ENCODE measurements at places on chromosomes 7 and 10.
A peak's percentile ranks its signal among the peaks of the same experiment; 100 is the strongest.

DNA sequence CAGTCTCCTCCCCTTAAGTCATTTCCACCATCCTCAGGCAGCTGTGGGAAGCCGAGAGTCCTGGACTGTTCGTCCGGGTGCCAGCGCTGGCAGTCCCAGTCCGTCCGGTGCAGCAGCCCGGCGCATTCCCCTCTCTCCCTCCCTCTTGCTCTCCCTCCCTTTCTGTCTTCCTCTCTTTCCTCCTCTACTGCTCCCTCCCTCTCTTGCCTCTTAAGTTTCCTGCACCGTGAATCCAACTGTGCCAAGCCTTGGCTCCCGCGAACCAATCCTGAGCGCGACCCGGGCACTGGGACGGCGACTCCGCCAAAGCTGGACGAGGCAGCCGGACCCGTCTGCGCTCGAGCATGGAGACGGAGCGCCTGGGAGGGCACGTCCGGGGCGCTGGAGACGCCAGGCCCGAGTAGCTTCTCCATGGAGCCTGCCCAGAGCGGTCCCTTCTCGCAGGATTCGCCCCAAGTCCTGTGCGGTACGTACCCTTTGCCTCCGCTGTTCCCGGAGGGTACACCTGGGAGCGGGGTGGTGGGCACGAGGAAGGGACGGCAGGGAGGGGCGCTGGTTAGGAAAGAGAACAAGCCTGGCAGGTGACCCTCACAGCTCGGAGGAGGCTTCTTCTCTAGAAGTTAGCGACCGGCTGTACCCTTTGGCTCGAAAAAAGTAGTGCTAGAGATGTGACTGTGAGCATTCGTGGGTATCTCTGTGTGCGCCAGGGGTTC, 1.0 kb downstream of the NXPH1 start:
- DNase-seq: no peak

DNA sequence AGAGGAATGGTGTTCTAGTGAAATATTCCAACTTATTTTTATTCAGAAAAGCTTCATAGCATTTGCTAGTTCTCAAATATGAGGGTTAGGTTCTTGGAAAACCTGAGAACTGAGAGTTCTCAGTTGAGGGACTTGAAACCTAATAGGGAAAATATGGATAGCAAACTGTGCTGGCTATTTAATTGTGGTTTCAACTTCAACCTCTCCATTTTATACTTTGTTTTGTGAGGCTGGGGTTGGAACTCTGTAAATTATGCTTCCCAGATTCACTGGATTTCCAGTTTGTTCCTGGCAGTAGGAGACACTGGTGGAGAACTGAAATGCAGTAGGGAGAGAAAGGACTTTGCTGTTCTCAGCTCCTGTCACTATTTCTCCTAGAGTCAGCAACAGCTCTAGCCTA, 52.7 kb downstream of the CDK14 start:
- DNase-seq: no peak

DNA sequence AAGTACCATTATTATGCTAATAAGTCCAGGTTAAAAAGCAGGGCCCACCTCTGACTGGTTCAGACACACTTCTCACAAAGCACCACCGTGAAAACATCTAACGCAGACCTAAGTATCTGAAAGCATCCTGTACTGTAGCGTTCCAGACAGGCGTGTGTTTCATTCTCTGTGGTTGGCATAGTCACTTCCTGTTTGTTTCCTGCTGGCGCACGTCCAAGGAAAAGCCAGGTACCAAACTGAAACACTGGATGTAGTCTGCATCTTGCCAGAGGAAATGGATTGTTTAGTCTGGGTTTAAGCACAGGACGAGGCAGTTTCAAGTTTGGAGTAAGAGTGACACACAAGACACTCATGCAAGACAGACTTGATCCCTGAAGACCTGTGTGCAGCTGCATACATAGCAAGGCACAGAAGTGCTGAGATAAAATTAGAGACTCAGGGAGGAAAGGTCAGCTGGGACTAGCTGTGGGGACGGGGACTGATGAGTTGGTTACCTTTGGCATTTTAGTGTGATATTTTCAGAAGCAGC, 23.3 kb downstream of the BPGM start:
- peak; percentile 68 for DNase-seq

- DNase-seq: no peak
Measured at GRCh38 chr10:12191715-12192114, 4.0 kb downstream of the NUDT5 start.

DNA sequence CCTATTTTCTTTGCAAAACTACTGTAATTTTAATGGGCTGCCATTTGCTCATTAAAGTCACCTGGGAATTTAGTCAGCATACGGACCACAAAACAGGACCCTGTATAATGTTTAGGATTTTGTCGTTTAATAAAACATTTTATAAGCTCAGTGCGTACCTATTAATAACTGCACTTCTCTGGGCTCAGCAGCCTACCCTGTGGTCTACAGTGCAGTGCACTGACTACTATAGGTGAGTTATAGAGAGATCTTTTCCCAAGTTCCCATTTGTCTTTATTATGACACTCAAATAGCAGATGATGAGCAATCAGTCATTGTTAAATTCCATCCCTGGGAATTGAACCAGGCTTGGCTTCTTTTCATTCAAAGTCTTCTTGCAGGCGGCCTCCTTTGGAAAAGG, 433.4 kb upstream of the NFE2L3 start:
- no peak for DNase-seq

- no peak for DNase-seq
Measured at GRCh38 chr10:98295907-98296306, 27.9 kb upstream of the LOXL4 start.

- no peak for DNase-seq
Measured at GRCh38 chr10:74976565-74976964, 134.9 kb upstream of the SAMD8 start.

- no peak for DNase-seq
Measured at GRCh38 chr10:112209684-112210131, 26.1 kb upstream of the GPAM start.

DNA sequence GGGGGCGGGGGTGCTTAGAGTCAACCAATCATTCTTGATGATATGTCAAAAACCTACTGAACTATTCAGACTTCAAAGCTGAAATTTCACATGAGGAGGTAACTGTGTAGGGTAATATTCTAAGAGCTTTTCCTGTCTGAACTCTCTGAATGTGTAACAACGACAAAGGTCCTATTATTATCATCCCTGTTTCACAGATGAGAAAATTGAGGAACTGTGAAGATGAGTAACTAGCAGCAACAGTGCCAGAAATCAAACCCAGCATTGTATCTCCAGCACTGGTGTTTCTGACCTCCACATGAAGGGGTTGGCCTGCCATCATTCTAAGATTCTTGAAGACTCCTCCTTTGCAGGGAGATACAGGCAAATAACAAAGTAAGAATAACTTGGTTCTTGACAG, 294.7 kb upstream of the AOAH start:
- DNase-seq: no peak

DNA sequence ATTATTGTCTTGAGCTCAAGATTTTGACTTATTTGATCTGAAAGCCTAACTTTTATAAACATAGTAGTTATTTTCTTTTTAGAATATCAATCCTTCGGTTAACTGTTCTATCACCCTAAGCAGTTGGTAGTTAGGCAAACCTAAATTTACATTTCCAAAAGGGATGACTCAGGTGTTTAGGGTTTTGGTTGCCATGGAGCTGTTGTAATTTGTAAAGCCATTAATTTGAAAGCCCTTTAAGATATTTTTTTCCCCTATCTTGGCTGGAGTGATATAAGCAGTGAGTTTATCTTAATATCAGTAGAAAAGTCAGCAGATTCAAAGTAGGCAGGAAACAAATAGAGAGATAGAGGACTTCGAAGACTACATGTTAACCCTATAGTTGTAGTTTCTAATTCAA, 1472.6 kb upstream of the CELF2 start:
- no peak for DNase-seq

DNA sequence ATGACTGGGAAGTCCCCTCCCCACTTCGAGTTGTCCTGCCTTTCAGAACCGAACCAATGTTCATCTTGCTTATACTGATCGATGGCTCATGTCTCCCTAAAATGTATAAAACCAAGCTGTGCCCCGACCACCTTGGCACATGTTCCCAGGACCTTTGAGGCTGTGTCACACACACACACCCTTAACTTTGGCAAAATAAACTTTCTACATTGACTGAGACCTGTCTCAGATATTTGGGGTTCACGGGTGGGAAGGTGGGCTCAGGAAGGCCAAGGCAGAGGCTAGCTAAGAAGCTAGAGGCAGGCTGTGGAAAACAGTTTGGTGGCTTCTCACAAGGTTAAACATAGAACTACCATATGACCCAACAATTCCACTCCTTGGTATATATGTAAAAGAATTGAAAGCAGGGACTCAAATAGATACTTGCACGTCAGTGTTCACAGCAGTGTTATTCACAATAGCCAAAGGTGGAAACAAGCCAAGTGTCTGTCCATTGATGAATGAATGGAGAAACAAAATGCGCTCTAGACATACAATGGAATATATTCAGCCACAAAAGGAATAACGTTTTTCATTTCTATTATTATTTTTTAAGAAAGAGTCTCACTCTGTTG, 15.4 kb downstream of the PRF1 start:
- DNase-seq: no peak

DNA sequence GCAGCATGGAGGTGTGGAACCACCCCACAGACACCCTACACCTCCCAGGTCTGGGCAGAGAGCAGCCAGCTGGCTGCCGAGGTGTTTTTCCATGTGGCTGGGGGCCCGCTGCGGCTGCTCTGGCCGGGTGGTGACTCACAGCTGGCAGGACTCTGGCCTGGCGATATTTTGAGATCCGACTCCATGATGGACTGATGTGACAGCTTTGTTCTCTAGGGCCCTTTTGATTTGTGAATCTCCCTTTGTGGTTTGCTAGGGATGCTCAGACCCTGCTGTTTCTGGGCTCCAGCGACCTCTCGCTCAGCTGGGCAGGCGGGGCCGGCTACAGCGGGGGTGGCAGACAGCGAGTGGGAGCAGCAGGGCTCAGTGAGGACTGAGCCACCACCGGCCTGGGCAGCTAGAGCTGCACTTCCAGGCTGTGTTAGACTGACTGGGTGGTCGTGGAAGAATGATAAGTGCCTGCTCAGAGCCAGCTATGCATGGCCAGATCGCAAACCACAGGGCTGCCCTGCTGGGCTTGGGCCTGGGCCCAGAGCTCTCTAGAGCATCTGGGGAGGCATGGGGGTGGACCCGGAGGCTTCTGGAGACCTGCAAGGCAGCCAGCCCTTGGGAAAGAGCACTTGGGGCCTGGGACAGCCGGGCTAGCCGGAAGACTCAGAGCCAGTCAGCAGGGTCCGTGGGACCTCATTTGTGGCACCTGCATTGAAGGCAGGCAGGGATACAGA, 46.2 kb upstream of the GDF10 start:
- DNase-seq: no peak

- DNase-seq: no peak
Measured at GRCh38 chr7:137978464-137979237, 23.2 kb downstream of the CREB3L2 start.

Measured in stimulated activated CD4-positive, alpha-beta T cell treated with anti-CD3 and anti-CD28 coated beads, Interleukin-1b, Interleukin-23, amount 100 ng/mL, for 1 hour (primary cell).